HCT116 (cell line): ENCODE measurements at places on chromosomes 1 and 21.

DNA sequence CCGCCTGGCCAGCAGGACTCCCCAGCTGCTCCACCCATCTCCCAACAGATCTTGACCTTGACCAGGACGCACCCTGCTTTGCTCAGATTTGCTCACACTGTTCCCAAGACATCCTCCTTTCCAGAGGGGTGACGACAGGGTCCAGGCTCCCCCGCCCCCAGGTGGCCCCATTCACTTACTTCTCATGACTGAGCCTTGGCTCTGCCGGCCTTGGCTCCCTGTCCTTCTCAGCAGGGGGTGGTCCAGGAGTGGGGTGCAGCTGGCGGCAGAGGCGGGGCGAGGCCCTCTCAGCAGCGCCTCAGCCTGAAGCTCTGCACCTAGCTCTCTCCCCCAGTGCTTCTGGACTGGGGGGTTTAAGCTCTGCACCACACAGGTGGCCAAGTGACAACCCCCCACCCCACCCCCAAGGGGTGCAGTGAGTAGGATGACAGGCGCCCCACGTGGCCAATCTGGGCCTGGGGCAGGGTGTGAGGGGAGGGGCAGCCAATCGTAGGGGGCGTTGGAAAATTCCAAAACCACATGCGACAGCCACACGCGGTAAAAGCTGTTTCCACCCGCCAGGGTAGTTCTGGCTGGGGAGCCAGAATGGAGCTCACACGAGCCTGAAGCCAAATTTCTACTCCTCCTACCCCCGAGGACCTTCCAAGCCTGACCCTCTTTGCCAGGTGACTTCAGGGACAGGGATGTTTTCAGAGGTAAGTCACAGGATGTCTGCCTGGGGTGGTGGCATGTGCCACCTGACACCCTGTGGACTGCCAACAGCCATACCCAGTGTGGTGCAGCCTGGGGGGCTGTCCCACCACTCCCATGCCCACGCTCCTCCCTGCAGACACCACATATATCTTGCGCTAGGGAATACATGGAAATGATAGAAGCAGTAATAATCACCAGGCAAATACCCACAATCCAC lies 5.6 kb downstream of the RORC start:
- DNase-seq: no peak

DNA sequence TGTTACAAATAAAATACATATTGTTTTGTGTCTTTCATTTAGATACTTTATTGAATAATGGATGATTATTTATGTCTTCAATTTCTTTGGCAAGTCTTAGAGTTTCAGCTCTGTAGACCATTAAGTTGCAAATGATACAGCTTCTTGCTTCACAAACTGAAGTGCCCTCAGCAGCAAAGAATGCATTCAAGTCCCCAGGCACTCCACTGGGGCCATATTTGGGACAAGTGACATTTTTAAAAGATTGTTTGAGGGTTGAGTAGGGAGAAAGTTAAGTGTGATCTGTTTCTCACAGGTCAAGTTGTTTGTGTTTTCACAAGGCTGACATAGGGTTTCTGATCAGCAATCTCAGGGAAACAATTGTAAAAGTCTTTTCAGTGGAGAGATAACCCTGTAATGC lies 400.7 kb downstream of the PLA2G4A start:
- DNase-seq: no peak

DNA sequence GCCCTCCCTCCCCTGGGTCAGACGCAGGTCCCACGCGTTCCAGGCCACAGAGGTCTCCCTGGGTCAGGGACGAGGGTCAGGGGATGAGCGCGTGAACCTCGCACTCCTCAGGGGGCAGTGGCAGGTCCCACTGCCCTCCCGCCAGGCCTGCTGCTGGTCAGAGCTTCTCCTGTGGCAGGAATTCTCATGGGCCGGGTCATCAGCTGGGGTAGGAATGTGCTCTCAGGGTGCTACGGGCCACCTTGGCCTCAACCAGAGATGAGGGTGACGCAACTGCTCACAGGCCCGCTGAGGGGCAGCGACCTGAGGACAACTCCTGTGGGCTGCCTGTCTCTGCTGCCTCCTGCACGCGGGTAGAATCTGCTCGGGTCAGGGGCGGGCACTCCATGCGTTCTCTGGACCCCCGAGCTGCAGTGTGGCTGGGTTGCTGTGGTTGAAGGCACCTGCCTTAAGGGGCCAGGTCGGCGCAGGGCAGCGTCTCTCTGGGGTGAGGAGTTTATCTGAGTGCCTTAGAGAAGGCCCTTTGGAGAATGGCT lies 128.8 kb downstream of the PRDM16 start:
- DNase-seq: no peak

GRCh38 chr1:182781841-182782586 lies 7.6 kb upstream of the NPL start:
- DNase-seq: peak; percentile 48

DNA sequence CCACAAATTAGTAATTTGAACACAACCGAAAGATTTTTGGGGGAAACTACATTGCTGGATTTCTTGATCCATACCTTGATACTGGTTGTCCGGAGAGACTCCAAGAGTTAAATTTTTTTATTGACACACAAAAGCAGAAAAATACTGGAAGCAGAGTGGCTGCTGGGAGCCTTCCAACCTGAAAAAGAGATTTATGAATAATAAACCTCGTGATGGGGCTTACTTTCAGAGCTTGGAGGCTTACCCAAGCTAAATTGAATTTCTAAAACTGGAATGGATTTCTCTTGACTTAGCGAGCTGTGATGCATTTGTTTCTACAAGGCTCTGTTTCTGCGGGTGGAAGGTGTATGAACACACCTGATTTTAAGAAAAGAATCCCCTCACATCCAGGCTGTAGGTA lies 35.7 kb downstream of the PCP4 start:
- DNase-seq: no peak

GRCh38 chr1:10626791-10627410 lies 152.2 kb downstream of the PEX14 start:
- no peak for DNase-seq

DNA sequence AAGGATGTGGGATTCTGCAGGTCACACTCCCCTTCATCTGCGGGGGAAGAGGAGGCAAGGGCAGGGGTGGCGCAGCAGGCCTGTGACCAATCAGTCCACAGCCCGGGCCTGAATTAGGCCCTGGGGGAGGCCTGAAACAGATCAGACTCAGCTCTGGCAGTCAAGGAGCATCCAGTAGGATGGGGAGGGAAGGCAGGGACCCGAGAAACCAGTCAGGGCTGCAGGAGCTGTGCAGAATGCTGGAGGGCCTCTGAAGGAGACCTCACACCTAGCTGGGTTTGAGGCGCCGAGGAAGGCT lies 12.7 kb downstream of the TNNT2 start:
- no peak for DNase-seq

- DNase-seq: no peak
Measured at GRCh38 chr1:227793079-227793947, 22.2 kb upstream of the PRSS38 start.

DNA sequence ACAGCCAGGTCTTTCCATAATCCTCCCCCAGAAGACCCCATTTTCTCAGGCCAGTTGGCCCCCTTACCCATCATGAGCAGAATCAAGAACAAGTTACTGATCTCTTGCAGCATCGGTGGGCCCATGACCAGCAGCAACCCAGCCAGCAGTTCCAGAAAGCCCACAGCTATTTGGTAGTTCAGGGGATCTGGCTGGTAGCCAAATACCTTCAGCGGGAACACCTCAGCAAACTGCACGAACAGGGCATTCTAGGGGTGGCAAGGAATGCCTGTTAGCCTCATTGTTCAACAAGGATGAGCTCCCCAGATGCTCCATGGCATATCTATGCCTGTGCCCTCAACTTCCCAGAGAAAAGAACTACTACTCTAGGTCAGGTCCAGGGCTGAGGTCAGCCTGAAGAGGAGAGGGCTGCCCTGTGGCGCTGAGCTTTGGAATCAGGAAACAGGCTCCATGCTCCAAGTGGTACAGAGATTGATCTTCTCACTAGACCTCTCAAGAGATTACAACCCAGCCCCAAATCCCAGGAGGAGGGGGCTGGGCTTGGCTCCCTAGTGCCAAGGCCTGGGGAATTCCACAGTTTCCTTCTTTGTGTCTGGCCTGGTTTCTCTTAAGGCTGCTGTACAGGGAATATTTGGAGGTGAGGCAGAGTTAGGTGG lies 1.3 kb downstream of the TMEM35B start:
- DNase-seq: no peak

DNA sequence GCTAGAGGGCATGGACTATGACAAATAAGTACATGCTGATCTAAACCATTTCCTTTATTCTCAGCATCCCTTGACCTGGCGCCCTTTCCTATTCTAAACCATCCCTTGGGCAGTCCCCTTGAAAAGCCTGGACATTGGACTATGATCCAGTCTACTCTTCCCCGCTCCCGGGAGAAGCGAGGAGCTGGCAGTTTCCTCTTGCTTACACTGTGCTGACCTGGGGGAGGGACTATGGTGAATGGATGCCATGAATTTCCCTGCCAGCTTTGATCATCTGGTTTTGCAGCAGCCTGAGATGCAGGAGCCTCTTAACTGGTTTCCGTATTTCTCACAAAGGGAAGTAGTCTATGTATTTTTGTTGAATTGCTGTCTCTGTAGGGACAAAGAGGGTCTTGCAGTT lies 121.7 kb downstream of the KIF26B start:
- no peak for DNase-seq

DNA sequence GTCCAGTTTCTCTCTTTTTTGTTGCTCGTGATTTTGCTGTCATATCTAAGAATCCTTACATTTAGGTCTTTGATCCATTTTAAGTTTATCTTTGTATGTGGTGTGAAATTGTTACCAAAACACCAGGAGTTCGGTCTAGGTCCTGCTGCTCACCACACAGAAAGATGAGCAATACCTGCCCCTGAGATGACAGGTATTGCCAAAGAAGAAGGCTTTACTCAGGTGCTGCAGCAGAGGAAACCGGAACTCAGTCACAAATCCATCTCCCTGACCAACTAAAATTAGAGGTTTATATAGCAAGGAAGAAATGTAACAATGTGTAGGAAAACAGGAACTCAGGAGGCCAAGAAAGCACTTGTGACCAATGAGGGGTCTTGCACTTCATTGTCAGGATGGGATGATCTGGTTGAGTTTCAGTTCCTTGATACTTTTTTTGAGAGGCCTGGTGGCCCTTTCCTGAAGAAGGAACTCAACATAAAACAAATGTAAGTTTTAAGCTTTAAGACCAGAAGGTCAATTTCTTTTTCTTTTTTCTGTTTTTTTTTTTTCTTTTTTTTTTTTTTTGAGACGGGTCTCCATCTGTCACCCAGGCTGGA lies 16.5 kb upstream of the SETDB1 start:
- no peak for DNase-seq

DNA sequence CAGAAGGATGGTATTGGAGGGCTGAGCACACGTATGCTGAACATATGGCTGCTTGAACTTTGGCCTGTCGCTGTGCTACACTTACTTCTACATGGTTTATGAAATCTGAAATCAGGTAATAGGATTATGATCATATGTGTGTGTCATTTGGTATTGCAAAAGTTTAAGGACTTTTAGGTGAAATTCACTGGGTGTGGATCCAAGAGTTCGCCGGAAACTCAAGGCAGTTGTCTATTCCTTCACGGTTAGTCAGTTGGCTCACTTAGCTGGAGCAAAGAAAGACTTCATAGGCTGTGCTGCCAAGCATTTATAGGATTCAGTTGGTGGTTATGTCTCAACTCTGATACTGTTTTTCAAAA lies 927 bp downstream of the UAP1 start:
- DNase-seq: no peak

GRCh38 chr1:81314513-81315233 lies 486.1 kb upstream of the ADGRL2 start:
- DNase-seq: no peak

GRCh38 chr1:175155473-175155856 lies 37.1 kb downstream of the KIAA0040 start:
- DNase-seq: no peak

DNA sequence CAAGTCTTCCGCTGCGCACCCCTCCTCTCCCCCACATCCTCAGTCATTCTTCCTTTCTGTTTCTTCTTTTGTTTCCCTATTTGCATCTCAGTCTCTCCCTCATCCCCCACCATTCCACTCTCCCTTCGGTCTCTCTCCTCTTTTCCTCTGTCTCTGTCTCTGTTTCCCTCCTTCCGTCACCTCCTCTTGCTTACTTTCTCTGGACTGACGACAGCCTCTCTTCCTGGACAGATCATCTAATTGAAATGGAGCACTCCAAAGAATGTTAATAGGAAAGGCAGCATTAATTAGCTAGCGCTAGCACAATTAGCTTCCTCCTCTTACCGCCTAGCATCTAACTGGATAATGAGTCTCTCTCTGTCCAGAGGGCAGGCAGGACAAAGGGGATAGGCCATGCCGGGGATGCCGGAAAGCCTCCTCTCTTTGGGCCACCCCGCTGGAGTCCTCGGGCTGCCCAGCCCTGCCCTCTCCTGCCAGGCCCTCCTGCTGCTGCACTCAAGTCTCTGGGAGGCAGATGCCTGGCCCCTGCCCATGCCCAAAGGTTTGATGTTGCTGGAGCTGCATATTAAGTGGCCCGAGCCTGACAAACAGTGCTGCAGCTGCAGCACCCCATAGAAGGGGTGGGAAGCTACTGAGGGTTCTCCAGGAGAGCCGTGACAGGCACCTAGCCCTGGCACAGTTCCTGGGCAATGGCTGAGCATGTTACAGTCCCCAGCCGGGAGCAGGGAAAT lies 20.8 kb downstream of the DISP3 start:
- no peak for DNase-seq

- no peak for DNase-seq
Measured at GRCh38 chr1:43691871-43692815, 15.2 kb upstream of the ST3GAL3 start.

GRCh38 chr1:192802406-192802805 lies 6.4 kb upstream of the RGS2 start:
- no peak for DNase-seq

- DNase-seq: no peak
Measured at GRCh38 chr1:236507022-236507700, 16.6 kb upstream of the LGALS8 start.

DNA sequence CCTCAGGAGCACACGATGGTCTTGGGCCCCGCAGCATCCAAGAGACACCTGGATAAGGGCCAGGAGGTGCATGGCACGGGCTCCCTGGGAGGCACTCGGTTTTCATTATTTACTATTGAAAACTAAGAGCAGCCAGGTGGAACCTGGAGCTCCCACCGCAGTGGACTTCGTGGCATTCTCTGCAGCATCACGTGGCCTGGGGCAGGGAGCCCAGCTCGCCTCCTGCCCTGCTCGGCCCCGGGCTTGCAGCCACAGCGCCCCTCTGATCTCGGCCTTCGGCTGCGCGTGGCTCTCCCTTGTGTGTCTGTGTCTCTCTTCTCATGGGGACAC lies 121.6 kb downstream of the SIK1 start:
- no peak for DNase-seq

DNA sequence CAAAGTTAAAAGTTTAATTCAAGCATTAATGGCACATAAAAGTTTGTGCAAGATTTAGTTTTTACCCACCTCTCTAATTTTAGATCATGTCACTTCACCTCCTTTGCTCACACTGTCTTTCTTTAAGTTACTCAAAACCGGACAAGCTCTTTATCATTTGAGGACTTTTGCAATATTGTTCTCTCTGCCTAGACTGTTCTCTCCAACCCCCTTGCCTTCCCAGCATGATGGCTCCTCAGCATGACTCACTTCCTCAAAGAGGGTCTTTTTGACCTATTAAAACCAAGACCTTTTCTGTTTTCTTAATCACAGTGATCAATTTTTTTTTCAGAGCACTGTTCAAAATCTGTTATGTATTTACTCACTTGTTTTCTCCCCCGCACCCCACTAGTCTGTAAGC lies 61.3 kb downstream of the XKR8 start:
- DNase-seq: no peak
